ENCODE measurements at places on chromosomes 11 and 22. TPM values are rescaled to one million over a fixed set of nuclear protein-coding genes. Genes with fewer than 3 reads are reported as not detected.

The MRGPRF gene
- 12.6 TPM for total RNA-seq

The AHNAK gene
- total RNA-seq, result 636 TPM

DNA sequence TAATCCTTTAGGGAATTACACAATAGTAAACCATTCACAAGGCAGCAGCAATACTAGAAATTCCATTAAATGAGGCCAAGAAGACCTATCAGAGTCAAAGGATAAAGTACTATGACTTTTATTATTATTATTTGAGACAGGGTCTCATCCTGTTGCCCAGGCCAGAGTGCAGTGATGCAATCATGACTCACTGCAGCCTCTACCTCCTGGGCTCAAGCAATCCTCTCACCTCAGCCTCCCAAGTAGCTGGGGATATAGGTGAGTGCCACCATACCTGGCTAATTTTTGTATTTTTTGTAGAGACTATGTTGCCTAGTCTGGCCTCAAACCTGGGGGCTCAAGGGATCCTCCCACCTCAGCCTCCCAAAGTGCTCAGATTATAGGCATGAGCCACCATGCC, 51.8 kb downstream of the TTC28 start:
- DNase-seq, result no peak

- no peak for DNase-seq
These were observed 580.0 kb downstream of the TBC1D22A start for GRCh38 chr22:47342446-47342845.

DNA sequence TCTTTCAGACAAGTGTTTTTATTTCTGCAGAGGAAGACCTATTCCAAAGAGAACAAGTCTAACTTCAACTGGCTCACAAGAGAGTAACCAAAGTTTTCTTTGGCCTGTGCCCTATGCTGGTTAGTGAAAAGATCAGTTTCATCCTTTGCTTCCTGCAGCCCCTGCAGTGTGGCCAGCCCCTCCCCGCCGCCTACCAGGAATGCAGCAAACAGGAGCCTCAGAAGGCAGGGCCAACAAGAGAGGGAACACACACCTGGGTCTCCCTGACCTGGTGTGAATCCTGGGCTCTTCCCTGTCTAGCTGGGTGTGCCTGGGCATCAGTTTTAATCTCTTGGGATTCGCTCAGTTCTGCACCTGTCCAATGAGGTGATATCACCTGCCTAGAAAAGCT, 21.5 kb upstream of the SCARF2 start:
- no peak for DNase-seq

DNA sequence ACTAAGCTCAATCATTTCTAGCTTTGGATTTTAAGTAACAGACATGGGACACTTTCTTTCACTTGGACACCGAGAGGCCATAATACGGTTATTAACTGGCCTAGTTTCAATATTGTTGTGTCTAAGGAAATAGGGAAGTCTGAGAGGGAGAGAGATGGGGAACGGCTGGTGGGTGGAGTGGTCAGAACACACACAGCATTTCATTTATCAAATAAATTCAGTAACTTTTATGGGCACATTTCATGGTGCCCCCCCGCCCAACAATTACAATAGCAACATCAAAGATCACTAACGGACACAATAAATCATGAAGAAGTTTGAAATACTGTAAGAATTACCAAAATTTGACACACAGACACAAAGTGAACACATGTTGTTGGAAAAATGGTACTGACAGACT, 10.7 kb downstream of the PRPF19 start:
- DNase-seq, result no peak

The PACS1 gene
- 53.7 TPM for total RNA-seq

GRCh38 chr22:47174096-47174495, 411.6 kb downstream of the TBC1D22A start:
- DNase-seq, result peak; percentile 21

The LARGE2 gene
- total RNA-seq, result 7.5 TPM

DNA sequence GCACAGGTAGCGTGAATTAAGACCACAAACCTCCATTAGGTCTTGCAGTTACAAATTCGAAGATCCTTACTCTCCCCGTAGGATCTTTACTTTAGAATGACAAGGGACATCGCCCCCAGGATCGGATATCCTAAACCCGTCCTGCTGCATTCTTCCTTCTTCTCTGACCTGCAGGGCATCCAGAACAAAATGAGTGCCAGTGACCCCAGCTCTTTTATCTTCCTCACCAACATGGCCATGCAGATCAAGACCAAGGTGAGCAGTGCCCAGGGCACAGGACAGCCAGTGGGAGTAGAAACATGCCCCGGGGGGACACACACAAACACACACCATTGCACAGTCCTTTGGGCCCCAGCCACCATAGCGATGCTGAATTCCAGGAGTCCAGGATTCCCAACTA, 42.6 kb upstream of the MPEG1 start:
- DNase-seq, result no peak

The MMP11 gene
- 1.2 TPM for total RNA-seq

DNA sequence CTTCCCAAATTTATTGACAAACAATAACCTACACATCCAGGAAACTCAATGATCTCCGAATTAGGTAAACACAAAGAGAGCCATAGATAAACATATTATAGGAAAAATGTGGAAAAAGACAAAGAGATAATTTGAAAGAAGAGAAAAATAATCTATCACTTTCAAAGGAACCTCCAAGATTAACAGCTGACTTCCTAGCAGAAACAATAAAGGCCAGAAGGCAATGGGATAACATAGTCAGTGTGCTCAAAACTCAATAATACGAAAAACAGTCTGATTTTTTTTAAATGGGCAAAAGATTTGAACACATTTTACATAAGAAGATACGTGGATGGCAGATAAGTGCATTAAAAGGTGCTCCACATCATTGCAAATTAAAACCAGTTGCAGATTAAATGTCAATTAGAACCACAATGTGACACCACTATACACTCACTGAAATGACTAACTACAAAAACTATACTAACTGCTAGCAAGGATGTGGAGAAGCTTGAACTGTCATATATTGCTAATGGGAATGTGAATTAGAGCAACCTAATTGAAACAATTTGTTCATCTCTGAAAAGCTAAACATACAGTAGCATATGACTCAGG, 300.4 kb downstream of the TMEM135 start:
- DNase-seq, result no peak

Measured in left lung (tissue), 14 donors.